ENCODE measurements at places on chromosomes 5 and 9.

- no peak for DNase-seq
Observed at GRCh38 chr5:166377756-166378155, 1913.7 kb upstream of the WWC1 start.

DNA sequence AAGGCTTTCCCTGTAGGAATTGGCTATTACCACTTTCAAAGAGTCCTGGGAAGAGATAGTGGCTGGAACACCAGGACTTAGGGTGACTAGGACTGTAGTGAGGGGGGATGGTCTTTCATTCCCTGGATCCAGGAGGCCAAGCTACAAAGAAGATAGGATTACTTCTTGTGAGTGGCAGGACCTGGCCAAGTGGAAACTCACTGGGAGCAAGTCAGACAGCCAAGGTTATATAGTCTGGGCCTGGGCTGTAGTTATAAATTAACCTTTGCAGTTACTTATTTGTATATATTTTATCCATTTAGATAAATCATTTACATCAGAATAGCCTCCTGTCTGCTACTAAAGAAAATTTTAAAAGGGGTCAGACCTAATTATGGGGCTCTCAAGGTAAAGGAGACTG is 124.3 kb downstream of the TLR4 start:
- no peak for DNase-seq

DNA sequence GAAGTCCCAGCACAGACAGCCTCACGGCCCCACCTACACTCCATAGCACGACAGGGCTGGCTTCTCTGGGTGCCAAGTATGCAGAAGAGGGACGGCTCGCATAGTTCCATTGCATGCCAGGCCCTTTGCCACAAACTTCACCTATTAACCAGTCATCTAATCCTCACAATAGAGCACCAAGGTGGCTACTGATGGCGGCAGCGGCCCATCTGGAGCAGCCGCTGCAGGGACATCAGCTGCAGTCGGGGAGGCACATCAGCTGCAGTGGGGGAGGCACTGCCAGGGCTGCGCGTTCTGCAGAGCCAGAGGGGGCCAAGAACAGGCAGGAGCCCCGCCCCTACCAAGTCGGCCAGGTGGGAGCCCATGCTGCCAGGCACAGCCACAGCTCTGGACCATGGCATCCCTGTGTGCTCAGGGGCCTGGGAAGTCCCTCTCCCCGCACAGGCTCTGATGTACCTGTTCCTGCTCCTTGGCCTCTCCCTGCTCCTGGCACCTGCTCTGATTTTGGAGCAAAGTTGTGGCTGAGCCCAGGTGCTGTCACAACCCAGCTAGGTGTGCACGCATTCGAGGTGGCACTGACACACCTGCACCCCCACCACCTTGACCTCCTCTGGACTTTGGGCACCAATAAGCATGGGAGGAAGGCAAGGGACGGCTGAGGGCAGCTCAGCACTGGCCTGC is 61.5 kb upstream of the SYNPO start:
- no peak for DNase-seq

GRCh38 chr5:134465816-134466240 is 54.1 kb upstream of the CDKN2AIPNL start:
- peak; percentile 97 for DNase-seq

DNA sequence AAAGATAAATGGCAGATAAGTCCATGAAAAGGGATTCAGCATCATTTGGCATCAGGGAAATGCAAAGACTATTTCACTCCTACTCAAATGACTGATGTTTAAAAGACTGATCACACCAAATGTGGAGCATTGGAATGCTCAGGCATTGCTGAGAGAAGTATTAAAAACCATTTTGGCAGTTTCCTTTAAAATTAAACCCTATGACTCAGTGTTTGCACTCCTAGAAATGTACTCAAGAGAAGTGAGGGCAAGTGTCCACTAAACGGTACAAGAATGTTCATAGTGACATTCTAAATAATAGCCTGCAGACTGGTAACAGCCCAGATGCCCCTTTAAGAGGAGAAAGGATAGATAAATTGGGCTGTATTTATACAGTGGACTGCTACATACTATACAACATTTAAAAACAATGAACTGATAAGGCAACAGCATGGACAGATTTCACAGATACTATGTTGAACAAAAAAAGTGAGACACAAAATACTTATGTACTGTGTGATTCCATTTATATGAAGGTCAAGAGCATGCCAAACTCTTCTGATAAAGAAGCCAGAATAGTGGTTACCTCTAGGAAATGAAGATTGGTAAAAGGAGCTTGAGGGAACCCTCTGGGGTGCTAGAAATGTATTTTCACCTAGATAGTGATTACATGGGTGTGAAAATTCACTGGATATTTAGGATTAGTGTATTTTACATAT is 24.6 kb downstream of the APC start:
- no peak for DNase-seq

DNA sequence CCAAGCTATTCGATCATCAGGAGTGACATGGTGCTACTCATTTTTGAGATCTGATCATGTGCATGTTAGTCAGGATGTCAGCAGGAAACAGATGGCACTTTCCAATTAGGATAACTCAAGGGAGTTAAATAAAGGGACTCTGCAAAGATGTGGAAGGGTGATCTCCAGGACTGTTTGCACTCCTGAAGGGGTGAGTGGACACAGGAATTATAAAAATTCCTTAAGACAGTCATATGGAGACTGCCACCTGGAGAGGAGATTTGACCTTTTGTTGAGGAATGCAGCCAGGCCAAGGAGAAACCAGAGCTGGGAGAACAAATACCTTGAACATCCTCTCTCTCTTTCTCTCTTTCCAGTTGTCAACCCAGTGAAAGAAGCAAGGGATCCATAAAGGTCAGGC is 189.1 kb downstream of the GABRG2 start:
- DNase-seq, result no peak

DNA sequence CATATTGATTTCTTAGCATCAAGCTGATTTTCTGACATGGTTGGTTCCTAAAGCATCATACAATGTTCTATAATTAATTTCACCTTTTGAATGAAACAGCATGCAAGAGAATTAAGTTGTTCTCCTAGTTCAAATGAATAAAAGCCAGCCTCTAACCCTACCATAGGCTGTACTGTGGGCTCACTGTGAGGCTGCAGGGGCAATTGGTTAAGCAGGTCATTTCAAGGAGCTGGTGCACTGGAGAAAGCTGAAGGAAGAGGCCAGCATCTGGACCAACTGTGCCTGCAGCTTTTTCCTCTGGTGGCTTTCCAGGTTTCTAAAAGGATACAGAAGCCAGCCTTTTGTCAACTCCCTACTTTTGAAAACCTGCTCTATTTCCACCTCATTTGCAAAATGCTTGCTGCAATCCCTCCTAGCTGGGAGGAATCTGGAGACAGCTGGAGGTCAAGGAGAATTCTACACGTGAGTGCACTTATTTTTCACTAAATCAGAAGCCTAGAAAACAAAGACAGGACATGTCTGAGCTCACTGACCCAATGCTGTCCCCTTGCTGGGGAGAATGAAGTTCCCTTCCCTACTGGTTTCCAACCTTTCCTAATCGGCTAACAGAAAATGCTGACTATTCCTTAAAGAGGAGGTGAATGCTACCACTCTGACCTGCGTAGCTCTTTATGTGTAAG is 158.9 kb downstream of the APBA1 start:
- DNase-seq, result no peak

GRCh38 chr5:134736173-134736812 is 2.1 kb upstream of the CAMLG start:
- no peak for DNase-seq
